ENCODE measurements at places on chromosomes 6 and 20.

- DNase-seq: no peak
Measured at GRCh38 chr20:16703570-16703969, 26.3 kb upstream of the SNRPB2 start.

DNA sequence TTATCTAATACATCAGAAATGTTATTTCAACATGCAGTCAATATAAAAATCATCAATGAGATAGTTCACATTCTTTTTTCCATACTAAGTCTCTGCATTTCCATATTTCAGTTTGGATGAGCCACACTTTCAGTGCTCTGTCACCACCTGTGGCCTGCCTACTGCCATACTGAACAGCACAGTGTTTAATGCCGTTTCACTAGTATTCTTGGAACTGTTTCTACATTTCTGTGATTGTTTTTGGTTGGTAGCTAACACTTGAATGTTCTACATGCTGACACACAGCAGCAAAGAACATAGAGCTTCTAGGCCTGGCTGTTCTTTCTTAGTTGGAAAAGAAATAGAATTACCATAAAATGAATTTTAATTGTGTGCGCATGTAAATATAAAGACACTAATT lies 61.4 kb upstream of the KIF25 start:
- no peak for DNase-seq

GRCh38 chr20:45111799-45112471 lies 3.0 kb downstream of the WFDC5 start:
- DNase-seq: no peak

DNA sequence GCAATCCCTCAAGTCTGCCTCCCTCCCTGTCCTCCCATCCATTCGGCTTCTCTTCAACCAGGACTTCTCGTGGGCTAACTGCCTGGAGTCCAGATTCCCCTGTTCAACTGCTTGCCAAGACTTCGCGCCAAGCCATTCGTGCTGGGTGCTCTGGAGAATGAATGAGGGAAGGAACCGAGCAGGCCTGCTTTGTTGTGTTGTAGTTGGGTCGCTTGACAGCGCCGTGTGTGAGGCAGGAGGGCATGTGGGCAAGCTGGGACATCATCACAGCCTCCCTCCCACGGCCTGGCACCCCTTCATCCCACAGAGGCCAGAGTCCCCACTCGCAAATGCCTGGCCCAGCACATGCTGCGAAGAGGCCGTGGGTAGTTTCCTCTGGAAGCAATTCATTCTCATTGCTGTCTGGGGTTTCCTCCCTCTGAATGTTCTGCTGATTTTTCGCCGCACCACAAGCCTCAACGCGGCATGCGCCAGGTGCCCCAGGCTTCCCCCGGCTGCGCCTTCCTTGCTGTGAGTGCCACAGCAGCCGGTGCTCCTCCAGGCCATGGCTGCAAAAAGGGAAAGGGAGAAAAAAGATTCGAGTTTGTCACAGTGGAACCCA lies 336.0 kb downstream of the QKI start:
- no peak for DNase-seq

DNA sequence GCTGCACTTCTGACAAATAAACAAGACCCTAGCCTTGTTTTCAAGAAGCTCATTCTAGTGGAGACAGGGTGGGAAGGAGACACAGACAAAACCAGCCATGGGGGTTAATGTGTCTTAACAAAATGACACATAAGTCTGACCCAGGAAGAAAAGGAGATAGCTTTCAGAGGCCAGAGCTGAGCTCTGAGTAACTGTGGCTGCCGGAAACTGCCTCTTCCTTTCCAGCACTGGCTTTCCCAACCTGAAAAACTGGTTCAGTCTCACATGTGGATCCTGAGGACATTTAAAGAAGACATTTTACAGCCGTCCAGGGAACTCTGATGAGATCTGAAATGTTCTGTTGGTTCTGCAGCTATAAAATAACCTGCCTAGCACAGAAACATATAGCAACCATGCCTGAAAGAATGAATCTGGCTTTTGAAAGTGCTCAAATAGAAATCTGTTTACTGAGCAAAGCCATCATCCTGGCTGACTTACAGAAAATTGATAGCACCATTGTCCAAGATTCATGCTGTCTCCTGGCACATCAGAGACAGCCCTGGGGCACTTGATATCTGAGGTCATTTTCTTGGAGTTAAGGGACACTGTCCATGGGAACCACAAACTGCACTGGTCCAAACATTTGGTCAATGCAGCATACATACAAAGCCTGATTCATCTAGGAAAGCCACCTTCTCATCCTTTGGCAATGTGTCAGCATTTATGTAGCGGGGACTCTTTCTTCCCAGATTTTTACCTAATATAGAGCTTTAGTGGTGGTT lies 83.2 kb upstream of the PAX1 start:
- no peak for DNase-seq

- DNase-seq: no peak
Measured at GRCh38 chr20:34880215-34880850, 3.9 kb downstream of the ACSS2 start.

DNA sequence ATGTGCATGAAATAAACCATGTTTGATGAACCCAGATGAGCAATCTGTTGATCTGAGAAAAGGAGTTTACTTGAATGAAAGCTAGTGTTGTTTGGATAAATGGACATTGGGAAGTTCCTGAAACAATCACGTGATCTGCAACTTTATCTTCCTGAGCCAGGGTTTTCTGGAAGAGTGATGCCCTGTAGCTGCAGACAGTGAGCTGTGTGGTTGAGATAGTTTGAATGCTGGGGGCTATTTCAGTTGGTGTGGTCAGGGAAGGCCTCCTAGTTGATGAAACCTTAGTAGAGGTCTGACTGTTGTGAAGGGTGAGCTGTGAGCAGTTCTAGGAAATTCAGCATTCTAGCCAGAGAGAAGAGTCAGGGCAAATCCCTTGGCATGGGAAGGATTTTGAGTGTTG lies 643.7 kb downstream of the UTRN start:
- DNase-seq: no peak

DNA sequence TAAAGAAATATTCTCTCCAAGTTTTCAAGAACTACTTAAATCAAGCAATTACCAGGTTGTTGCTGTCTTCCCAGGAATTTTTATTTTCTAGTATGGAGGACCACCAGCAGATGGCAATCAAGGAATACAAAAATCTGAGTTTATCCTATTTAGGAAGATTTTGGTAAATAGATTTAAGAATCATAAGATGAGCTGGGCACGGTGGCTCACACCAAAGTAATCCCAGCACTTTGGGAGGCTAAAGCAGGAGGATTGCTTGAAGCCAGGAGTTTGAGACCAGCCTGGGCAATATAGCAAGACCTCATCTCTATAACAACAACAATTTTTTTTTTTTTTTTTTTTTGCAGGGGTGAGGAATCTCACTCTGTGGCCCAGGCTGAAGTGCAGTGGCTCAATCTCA lies 19.3 kb upstream of the SEC63 start:
- no peak for DNase-seq

DNA sequence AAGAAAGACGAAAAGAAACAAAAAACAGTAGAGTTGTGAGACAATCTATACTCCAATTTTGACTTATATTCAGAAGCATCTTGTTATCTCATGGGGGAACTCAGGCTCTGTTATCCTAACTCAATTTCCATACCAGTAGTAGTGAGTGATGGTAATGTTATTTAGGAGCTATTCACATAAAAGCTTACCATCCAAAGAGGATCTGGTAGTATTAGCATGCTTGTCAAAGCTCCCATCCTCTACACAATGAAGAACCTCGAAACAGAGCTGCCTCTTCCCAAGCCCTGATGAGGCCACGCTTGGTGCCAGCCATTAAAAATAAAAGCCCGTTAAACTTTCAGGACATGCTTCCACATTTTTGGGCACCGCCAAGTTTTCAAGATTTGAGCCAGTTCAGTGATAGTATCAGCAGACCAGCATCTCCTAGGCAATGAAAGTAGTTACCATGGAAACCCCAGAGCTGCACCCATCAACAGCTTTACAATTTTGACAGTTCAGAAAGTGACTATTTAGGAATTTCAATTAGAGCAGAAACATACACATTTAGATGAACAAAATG lies 173.3 kb downstream of the CD83 start:
- no peak for DNase-seq

DNA sequence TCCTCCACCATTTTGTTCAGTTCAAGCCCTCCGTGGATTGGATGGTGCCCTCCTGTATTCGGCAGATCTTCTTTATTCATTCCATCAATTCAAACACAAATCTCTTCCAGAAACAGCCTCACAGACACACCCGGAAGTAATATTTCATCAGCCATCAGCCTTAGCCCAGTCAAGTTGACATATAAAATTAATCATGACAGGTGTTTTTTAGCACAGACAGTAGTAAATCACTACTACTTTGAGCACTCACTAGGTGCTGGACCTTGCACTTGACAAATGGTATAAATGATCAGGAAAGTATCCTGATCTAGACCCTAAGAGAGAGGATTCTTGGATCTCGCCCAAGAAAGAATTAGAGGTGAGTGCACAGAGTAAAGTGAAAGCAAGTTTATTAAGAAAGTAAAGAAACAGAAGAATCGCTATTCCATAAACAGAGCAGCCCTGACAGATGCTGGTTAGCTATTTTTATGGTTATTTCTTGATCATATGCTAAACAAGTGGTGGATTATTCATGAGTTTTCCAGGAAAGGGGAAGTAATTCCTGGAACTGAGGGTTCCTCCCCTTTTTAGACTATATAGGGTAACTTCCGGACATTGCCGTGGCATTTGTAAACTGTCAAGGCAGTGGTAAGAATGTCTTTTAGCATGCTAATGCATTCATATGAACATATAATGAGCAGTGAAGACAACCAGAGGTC lies 194.6 kb upstream of the LAMP5 start:
- DNase-seq: no peak

DNA sequence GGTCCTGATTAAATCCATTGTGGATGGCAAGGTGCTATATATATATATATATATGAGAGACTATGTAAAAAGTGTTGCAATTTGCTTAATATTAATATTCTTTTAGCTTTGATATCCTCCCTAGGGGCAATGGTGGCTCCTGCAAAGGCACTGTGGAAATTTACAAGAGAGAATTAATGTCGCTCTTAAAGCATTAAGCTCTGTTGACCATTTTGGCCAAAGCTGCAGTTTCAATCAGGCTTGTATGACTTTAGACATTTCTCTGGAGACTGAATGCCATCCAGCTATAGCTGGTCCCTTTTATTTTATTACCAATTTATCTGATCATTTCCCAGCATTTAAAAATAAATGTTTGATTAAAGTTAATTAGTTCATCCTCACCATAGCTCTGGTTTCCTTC lies 155.3 kb downstream of the JARID2 start:
- DNase-seq: no peak

DNA sequence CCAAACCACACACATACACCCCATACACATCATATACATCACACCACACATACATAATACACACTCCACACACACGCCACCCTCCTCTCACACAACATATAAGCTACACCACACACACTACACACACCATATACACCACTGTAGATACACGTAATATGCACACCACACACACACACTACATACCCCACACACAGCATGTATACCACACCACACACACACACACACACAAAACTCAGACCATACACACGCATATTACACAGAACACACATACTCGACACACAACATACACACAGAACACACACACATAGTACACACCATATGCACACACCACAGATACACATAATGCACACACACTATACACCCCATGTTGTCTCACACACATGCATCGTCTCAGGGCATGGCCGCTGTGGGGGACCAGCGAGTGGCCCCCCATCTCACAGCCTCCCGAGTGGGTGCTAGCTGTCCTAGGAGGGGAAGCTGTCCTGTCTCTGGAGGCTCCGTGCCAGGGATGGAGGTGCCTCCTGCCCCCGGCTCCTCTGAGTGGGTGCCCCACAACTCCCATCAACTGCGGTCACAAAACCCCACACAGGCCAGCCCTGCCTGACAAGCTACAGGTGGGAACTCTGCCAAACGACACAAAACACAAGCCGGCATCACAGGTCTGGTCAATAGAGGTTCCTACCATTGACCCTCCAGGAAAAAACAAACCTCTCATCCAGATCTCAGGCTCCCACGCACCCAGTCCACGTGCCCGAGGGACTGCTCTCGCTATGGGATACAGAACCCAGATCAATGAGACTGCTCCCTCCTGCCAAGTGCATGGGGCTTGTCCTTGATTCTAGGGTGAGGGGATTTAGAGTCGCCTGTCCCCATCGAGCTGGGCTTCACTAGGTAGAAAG lies 49.1 kb downstream of the DACT2 start:
- no peak for DNase-seq

DNA sequence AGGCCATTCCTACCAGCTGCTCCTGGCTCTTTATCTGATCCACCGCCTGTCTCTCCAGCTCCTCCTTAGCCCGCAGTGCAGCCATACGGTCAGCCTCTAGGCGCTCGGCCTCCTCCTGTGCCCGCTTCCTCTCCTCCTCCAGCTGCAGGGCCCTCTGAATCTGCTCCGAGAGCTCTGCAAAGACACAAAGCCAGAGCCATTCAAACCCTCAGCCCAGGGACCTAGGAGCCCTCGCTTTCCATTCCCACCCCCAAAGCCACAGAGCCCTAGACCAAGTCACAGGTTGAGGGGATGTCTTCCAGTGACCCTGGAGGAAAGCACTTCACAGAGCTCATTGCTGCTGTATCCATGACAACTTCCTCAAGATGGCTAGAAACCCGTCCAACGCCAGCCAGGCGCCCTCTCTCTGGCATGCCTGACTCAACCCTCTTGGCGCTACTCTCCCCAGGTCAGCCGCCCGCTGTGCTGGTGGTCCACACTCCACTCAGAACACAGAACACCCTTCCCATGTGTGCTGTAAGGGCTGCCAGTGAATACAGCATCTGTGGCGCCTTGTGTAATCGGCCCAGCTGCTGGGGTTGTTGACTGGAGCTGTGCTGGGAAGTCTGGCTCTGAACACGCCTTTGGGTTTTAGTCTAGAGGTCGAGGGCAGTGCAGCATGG lies 49.3 kb downstream of the EZR start:
- DNase-seq: no peak

DNA sequence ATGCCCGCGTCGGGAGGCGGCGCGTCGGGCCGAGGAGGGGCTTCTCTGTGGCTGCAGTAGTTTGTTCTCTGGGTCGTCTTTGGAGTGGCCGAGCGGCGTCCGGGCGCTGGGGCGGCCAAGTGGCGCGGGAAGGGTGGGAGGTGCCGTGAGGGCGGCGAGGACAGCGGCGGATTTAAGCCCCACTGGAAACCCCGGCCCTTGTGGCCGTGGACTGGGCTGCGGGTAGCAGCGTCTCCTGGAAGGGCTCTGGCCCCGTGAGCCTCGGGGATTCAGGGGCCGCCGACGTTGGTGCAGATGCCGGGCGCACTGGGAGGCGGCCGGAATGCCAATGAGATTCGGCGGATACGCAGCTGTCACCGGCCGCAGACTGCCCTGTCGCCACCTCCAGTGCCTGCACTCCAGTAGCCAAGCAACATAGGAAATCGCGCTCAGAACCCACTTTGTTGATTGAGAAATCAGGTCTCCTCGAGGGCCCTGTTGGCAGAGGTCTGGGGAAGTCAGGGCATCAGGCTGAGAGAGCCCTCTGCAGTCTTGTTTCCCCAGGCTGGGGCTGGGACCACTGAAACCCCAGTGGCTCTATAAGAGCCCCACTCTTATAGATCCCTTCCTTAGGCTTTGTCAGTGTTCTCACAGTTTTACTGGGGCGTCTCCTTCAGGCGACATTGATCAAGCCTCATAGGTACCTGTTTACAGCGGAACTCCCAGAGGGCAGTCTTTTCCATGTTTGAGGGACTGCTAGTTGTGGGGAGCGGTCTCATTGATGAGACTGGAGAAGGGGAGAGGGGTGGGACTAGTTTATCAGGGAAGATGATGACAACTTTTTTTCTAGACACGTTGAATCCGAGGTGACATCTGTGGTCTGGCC lies 642 bp downstream of the GZF1 start:
- DNase-seq: no peak

- DNase-seq: no peak
Measured at GRCh38 chr6:11432713-11433450, 104.7 kb upstream of the TMEM170B start.
